ENCODE measurements at places on chromosomes 2 and 18. TPM values are rescaled to one million over a fixed set of nuclear protein-coding genes. Genes with fewer than 3 reads are reported as not detected.

ATG4B gene
- total RNA-seq: 85.4 TPM

SH3RF3 gene
- 24.4 TPM for total RNA-seq

CRYBA2 gene
- total RNA-seq: not detected

DNA sequence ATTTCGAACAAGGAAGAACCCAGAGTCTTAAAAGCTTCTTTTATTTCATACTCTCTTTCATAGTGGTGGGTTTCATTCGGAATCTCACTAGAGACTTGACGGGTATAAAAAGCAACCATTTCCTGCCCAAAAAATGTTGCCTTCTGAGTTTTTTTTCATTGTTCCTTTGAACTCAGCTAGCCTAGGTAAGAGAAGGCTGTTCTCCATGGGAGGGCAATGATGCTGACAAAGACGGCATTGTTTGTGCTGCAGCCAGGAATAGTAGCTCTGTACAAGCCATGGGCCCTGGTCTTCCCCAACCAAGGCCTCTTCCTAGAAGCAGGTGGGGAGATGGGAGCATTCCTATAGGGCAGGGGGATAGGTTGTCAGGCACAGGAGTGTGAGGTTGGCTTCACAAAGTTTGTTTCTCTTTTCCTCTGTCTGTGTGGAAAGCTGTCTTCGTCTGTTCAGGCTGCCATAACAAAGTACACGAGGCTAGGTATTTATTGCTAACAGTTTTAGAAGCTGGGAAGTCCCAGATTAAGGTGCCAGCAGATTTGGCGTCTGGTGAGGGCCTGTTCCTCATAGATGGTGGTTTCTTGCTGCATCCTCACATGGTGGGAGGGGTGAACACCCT, 405.1 kb downstream of the NBAS start:
- no peaks in the 10 kb centered on the region for H3K4me1 ChIP-seq
- no peak overlapping the region for H3K27ac ChIP-seq
- no peak for DNase-seq
- H3K4me3 ChIP-seq: no peak overlapping the region
- H3K36me3 ChIP-seq: no peaks in the 10 kb centered on the region

IL36B gene
- total RNA-seq: not detected

- H3K36me3 ChIP-seq: no peaks in the 10 kb centered on the region
- H3K27ac ChIP-seq: no peak overlapping the region
- H3K4me1 ChIP-seq: no peaks in the 10 kb centered on the region
- H3K27me3 ChIP-seq: no peaks in the 10 kb centered on the region
- no peak for DNase-seq
These were observed 144.9 kb upstream of the MYCN start for GRCh38 chr2:15795426-15795825.

- no peaks in the 10 kb centered on the region for H3K36me3 ChIP-seq
- DNase-seq: peak; percentile 85
- H3K4me3 ChIP-seq: peak overlapping the region; percentile 40
- peak overlapping the region; percentile 98 for H3K27ac ChIP-seq
- no peaks in the 10 kb centered on the region for H3K27me3 ChIP-seq
These were observed 41.4 kb downstream of the THUMPD2 start for GRCh38 chr2:39737661-39738060.

ZSWIM2 gene
- not detected for total RNA-seq

DNA sequence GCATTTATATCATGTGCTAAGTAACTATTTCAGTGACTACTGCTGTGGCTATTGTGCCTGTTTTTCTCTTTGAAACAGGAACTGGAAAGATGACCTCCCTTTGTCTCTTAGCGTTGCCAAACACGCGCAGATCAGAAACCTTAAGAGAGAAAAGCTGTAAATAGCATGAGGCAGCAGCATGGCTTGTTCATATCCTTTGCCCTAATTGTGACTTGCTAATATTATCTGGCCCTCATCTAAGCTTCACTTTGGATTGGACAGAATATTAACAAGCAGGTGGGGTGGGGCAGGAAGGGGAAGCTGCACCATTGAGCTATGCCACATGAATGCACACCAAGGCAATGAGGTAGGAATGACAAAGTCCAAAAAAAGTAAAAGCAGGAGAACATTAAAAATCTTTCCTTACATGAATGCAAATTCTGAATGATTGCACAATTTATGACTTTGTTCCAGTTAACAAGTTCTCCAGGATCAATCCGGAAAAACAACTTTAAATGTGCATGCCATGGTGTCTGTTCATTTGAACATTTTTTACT, 128.4 kb downstream of the IRS1 start:
- H3K36me3 ChIP-seq: no peaks in the 10 kb centered on the region
- DNase-seq: no peak
- no peak overlapping the region for H3K4me3 ChIP-seq

DNA sequence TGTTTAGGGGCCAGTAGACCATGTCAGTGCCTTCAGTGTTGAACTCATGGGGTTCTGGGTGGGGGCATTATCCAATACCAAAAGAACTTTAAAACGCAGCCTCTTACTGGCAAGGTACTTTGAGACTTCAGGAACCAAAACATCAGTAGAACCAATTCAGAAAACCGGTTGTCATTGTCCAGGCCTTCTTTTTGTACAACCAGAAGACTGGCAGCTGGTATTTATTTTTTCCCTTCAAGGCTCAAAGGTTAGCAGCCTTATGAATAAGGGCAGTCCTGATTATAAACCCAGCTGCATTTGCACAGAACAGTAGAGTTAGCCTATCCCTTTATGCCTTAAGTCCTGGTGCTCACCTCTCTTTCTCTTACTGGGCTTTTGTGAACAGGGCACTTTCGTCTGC, 113.8 kb upstream of the EML6 start:
- no peaks in the 10 kb centered on the region for H3K36me3 ChIP-seq
- H3K4me1 ChIP-seq: peaks cover 7% of the 10 kb centered on the region
- no peak overlapping the region for H3K27ac ChIP-seq
- H3K27me3 ChIP-seq: no peaks in the 10 kb centered on the region
- H3K4me3 ChIP-seq: no peak overlapping the region

GRCh38 chr2:171411791-171412483, 21.9 kb downstream of the METTL8 start:
- H3K4me1 ChIP-seq: no peaks in the 10 kb centered on the region
- no peak for DNase-seq
- no peak overlapping the region for H3K27ac ChIP-seq
- no peaks in the 10 kb centered on the region for H3K36me3 ChIP-seq
- no peaks in the 10 kb centered on the region for H3K27me3 ChIP-seq

DNA sequence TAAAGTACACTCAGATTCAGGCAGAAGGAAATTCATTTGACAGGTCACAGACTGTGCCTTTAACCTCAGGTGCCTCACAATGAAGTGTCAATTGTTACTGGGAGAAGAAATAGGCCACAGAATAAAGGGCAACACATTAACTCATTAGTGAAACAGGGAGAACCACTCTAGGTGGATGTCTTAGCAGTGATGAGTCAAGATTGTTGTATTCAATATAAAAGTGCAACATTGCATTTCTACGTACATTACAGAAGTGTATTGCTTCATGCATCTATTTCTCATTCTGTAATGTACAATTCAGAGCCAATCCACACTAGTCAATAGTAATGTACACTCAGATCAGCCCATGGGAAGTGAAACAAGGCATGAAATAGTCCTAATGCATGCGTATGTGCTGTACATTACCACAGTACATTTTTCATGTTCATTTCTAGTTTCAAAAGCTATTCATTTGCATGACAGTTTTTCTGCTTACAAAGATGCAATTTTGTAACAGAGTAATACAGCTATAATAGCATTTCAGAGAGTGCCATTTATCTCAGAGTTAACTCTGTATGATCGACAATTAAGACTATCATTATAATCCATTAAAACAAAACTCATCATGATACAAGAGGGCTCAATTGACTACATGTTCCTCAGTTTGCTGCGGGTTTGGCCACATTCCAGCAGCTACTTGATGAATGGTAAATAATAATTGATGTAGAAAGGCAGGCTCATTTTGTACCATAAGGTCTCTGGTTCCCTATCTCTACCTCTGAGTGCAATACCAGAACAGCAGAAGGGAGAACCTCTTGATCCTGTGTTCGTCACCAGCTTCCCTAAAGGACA, 12.2 kb upstream of the ARL5A start:
- H3K4me1 ChIP-seq: peaks cover 2% of the 10 kb centered on the region
- H3K27me3 ChIP-seq: no peaks in the 10 kb centered on the region
- no peak for DNase-seq
- H3K4me3 ChIP-seq: no peak overlapping the region
- no peaks in the 10 kb centered on the region for H3K36me3 ChIP-seq

LINC00305 gene
- total RNA-seq: not detected

- no peak for DNase-seq
- no peaks in the 10 kb centered on the region for H3K36me3 ChIP-seq
- H3K4me1 ChIP-seq: no peaks in the 10 kb centered on the region
- H3K4me3 ChIP-seq: no peak overlapping the region
- no peaks in the 10 kb centered on the region for H3K27me3 ChIP-seq
These were observed 5.2 kb downstream of the PROC start for GRCh38 chr2:127423478-127423843.

LCT gene
- not detected for total RNA-seq

- H3K27ac ChIP-seq: no peak overlapping the region
- H3K27me3 ChIP-seq: no peaks in the 10 kb centered on the region
- DNase-seq: no peak
These were observed 62.7 kb downstream of the CYP1B1 start for GRCh38 chr2:38013158-38013752.

DNA sequence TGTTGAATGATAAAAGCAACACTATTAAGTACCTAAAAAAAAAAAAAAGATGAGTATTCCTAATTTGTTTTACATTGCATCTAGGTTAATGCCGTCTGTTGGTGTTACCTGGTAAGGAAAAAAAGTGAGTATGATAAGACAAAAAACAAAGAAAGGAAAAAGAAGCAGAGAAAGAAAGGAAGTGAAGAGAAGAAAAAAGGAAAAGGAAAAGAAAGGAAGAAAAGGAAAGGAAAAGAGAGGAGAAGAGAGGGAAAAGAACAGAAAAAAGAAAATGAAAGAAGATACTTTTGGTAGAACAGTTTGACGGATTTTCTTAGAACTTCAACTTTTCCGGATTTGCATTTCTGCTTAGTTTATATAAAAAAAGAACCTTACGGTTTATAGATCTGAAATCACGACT, 387.9 kb downstream of the METTL4 start:
- DNase-seq: no peak
- H3K4me1 ChIP-seq: no peaks in the 10 kb centered on the region
- H3K27me3 ChIP-seq: peaks cover 2% of the 10 kb centered on the region
- H3K36me3 ChIP-seq: no peaks in the 10 kb centered on the region

DNA sequence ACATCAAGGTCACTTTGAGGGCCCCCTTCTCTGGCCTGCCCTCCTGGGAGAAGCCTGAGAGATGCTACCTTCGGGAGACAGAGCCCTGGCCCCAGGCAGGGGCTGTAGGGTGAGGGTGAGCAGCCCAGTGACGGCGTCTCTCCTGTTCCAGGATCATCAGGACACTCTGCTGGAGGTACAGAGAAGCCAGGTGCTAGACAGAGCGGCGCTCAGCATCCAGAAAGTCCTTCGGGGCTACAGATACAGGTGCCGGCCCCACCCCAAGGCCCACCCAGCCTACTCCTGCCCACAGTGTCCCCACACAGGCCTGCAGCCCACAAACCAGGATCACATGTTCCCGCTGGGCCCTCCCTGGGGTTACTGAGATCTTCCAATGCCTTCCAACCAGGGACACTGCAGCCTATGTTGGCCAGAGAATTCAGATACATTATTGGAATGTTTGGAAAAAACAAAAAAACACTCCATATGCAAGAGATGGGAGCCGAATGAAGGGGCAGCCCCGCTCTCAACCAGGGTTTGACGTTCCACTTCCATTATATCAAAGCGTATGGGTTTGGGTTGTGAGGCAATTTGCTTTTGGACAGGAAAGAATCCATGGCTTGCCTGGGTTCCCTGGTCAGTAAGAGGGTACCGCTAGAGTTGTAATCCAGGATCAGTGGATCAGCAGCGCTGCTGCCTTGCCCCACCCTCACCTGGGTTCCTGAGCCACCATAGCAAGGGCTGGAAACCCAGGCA, 49.5 kb upstream of the GPR17 start:
- no peaks in the 10 kb centered on the region for H3K36me3 ChIP-seq
- no peak overlapping the region for H3K4me3 ChIP-seq
- no peak for DNase-seq
- no peaks in the 10 kb centered on the region for H3K27me3 ChIP-seq
